ENCODE measurements at places on chromosomes 5 and 9. TPM values are rescaled to one million over a fixed set of nuclear protein-coding genes. Genes with fewer than 3 reads are reported as not detected.

The ACSL6 gene
- 1.8 TPM for polyA plus RNA-seq

DNA sequence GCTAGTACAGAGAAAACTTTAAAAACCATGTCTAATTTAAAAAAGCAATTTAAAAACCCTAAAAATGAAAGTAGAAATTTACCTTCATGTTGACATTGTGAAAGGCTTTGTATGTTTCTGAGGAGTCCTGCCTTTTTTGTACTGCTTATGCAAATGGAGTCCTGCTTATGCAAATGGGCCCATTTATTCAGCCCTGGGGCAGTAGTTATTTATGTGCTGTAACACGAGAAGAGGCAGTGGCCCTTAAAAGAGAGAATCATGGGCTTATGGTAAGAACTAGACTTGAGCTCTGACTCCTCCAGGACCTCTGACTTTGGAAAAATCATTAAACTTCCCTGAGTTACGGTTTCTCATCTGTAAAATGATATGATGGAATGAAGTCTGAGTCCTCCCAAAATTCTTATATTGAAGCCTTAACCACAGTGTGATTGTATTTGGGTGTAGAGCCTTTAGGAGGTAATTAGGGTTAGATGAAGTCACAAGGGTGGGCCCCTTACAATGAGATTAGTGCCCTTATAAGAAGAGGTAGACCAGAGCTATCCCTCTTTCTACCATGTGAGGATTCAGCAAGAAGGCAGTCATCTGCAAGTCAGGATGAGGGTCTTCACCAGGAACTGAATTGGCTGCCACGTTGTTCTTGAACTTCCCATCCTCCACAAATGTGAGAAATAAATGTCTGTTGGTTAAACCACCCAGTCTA is 447.8 kb upstream of the CD180 start:
- DNase-seq = no peak

GRCh38 chr5:141521244-141521781 is 32.4 kb downstream of the PCDHGC5 start:
- DNase-seq = no peak

GRCh38 chr5:17412760-17413671 is 85.0 kb upstream of the TAF11L2 start:
- DNase-seq = no peak

GRCh38 chr5:102595332-102595731 is 96.5 kb upstream of the SLCO6A1 start:
- DNase-seq = no peak

The COL15A1 gene
- polyA plus RNA-seq = 30.3 TPM

- DNase-seq = no peak
Observed at GRCh38 chr5:147666419-147666818, 116.1 kb downstream of the JAKMIP2 start.

DNA sequence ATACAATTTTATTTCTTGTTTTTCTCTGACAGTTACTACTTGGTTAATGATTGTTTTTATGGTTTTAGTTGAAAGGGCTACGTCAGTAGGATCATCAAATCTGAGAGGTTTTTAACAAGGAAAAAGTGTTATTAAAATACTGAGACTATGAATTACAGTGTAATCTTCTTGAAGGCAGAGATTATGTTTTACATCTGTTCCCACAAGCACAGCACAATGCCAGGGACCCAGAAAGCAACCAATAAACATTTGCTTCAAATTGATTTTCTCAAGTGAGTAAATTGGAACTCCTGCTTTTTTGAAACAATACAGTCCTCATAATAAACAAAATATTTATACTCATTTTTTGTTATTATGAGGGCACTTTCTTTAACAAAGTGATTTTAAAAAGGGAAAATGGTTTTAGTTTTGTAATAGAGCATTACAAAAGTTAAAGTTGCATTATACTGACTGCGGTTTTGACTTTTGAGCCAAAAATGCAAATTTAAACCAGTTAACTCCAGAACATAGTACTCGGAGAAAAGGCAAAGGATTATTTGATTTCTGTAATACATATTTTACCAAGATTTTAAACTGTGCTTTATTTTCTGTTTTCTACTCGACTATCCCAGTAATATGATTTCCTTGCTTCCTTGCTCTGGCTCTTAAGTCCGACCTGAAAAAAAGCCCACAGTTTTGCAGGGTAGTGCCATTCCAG is 176.9 kb downstream of the GDNF start:
- no peak for DNase-seq

DNA sequence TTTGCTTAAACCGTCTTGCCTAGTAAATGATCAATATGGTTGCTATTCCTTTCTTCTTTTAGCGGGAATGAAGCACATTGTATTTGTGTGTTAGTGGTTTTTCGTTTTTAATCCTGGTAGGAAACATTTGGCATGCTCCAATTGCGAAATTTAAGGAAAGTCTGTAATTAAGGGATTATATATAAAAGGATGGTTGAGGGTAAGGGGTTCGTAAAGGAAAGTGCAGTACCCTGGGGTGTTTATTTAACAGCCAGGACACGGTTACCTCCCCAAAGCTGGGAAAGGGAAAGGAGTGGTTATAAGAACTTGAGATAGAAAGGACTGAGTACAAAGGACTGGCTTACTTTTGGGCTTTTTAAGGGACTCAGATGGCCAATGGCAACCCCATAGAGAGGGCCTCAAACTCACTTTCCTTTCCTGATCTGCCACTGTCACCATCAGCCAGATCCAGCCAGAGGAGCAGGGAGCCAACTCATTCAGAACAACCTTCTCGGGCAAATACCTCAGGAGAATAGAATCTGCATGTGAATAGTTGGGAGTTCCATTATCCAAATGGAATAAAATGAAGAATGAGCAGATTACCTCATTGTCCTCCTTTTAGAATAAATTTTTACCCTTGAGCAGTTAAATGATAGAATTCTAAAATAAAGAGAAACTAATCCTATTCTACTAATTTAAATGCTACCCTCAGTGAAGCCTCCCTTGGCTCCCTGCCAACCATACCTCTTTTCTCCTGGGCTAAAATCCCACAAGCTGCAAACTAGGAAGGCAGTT is 117.7 kb downstream of the SNCAIP start:
- no peak for DNase-seq

The SNCB gene
- not detected for polyA plus RNA-seq

GRCh38 chr5:139689631-139690063 is 41.5 kb downstream of the CXXC5 start:
- no peak for DNase-seq

GRCh38 chr5:100616981-100617380 is 81.8 kb downstream of the FAM174A start:
- DNase-seq = no peak

- no peak for DNase-seq
Observed at GRCh38 chr5:136006761-136007251, 22.0 kb upstream of the TGFBI start.

The RCL1 gene
- polyA plus RNA-seq = 22.1 TPM

GRCh38 chr5:170338933-170339779 is 41.6 kb upstream of the LCP2 start:
- DNase-seq = no peak

DNA sequence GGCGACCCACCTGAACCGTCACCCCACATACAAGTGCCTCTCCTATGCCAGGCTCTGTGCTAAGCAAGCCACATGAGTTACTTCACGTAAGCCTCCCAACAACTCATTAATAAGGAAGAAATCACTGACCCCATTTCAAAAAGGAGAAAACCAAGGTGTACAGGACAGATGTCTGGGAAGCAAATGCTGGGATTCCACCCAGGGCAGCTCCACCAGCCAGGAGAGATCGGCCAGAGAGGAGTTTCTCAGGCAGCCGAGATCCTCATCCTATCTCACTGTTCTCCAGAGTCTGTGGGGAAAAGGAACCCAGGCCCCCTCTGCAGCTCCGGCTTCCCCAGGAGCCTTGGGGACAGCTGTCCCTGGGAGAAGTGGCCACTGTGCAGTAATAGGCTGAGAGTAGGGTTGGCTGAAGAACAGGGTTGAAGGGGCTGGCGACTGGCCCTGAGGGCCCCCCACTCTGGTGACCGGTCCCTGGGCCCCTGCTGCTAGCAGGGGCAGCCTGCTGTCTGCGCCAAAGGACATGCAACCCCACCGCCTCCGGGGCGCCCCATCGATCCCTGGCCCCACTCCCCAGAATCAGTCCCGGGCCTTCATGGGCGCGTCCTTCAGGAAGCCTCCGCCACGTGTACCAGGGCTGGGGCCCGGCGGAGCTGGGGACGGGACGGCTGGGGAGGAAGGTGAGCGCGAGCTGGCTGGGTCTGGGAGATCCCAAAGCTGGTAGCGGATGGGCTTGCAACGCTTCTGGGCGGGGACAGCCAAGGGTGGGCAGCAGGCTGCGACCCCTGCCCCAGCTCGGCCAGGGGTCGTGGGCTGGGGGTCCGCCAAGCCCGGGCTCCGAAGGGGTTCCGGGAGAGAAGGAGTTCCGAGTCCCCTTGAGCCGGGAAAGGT is 44.1 kb upstream of the STXBP1 start:
- no peak for DNase-seq

The PLAC8L1 gene
- polyA plus RNA-seq = 1.0 TPM

GRCh38 chr9:37383876-37384746 is 38.4 kb upstream of the GRHPR start:
- no peak for DNase-seq

DNA sequence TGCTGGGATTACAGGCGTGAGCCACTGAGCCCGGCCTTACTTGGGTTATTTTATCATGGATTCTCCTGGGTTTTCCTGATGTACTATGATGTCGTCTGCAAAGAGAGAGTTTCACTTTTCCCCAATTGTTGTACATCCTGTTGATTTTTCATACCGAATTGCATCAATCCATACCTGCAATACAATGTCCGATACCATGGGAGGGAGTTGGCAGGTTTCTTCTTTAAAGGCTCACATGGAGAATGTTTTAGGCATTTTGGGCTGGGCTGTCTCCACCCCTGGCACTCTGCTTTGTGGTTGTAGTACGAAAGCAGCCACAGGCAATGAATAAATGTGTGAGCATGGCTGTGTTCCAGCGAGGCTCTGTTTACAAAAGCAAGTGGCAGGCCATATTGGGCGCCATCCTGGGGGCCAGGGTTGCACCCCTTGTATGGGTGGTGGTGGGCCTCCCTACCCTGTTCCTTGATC is 35.1 kb upstream of the EXOC3 start:
- DNase-seq = no peak

GRCh38 chr5:96278981-96279380 is 154.1 kb downstream of the PCSK1 start:
- no peak for DNase-seq

DNA sequence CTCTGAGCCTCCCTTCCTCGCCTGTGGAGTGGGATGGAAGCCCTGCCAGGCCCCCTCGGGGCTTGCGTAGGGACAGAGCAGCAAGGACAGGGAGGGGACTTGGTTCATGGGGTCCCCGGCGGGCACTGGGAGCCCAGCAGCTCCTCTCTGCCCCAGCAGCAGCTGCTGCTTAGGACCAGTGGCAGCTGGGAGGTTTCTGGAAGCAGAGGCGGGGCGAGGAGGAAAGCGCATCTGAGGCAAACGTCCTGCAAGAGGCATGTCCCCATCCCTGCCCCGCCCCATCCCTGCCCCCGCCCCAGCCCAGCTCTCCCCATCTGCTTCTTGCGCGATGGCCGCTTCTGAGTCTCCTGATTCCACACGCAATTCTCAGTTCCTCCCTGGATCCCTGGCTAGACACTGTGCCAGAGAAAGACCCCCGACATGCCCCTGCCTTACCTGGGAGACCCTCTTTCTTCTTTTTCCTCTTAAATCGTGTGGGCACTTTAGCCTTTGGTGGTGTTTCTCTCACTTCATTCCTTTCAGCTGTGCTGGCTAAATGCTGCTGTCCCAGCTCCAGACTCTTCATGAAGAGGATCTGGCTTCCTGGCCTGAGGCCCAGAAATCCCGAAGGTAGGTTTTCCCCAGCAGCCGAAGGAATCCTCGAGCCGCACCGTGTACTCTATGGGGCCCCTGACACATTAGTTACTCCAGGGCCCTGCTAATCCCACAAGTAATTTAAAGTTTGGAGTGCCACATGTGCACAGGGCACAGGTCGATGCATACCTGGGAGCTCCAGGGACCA is 4.4 kb upstream of the OR2S2 start:
- no peak for DNase-seq

- DNase-seq = no peak
Observed at GRCh38 chr9:83239747-83240146, 176.8 kb upstream of the RASEF start.

The SGCD gene
- polyA plus RNA-seq = 6.9 TPM

- DNase-seq = no peak
Observed at GRCh38 chr5:165286692-165287091, 1781.3 kb downstream of the MAT2B start.

The SPINK13 gene
- 0.49 TPM for polyA plus RNA-seq

Measured in renal cortex interstitium (tissue), 15 donors.